ENCODE measurements at places on chromosomes 2 and 18.

DNA sequence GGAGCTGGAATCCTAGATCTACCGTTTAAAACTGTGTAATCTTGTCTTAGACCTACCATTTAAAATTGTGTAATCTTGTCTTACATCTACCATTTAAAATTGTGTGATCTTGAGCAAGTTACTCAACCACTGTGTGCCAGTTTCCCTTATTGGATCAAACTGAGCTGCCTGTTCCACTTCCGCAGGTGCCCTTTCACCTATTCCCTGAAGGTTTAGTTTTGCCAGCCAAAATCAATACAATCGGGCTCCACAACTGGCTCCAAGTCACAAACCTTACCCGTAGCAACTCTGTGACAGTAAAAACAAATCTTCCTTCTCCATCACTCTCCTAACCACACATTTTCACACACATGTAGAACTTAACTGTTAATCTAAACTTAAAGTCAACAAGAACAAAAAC lies 20.1 kb downstream of the DOCK10 start:
- H3K27ac ChIP-seq: no peak overlapping the region
- no peak overlapping the region for H3K4me3 ChIP-seq
- no peak for DNase-seq
- peaks cover 63% of the 10 kb centered on the region for H3K4me1 ChIP-seq

DNA sequence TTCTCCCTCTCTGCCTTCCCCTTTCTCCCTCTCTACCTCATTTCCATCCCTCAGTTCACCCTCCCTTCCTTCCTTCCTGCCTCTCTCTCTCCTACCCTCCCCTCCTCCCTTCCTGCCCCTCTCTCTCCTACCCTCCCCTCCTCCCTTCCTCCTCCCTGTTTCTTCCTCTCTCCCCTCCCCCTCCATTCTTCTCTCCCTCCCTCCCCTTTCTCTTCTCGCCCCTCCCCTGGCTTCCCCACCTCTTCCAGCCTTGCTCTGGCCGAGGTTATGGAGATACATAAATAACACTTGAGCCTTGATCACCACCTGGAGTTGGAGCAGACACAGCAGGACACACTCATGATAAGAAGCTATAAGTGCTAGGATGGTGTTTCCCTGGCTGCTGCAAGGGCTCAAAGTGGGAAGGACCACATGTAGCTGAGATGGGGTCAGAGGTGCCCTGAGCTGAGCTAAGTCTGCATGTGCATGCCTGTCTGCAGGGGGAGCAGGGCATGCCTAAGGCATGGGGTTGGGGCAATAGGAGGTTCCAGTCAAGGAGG lies 326.1 kb upstream of the HS6ST1 start:
- H3K27ac ChIP-seq: no peak overlapping the region
- H3K36me3 ChIP-seq: no peaks in the 10 kb centered on the region
- no peaks in the 10 kb centered on the region for H3K4me1 ChIP-seq
- no peak for DNase-seq

DNA sequence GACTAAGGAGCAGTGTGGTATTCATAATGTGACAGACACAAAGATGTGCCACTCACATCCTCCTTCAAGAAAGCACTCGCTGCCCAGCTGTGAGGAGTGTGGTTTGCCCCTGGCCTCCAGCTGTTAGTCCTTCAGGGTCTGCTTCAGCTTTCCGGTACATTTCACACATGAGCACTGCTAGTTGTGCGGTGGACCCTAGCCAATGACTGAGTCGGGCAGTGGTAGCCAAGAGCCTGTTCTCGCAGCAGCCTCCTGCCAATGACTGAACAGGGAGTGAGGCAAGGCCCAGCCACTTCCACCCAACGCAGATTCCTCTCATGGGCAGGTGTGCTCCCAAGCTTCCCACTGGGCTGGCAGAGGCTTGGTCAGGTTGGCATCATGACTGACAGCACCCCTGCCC lies 254.3 kb downstream of the RBM43 start:
- H3K4me3 ChIP-seq: no peak overlapping the region
- no peak for DNase-seq
- no peaks in the 10 kb centered on the region for H3K36me3 ChIP-seq

DNA sequence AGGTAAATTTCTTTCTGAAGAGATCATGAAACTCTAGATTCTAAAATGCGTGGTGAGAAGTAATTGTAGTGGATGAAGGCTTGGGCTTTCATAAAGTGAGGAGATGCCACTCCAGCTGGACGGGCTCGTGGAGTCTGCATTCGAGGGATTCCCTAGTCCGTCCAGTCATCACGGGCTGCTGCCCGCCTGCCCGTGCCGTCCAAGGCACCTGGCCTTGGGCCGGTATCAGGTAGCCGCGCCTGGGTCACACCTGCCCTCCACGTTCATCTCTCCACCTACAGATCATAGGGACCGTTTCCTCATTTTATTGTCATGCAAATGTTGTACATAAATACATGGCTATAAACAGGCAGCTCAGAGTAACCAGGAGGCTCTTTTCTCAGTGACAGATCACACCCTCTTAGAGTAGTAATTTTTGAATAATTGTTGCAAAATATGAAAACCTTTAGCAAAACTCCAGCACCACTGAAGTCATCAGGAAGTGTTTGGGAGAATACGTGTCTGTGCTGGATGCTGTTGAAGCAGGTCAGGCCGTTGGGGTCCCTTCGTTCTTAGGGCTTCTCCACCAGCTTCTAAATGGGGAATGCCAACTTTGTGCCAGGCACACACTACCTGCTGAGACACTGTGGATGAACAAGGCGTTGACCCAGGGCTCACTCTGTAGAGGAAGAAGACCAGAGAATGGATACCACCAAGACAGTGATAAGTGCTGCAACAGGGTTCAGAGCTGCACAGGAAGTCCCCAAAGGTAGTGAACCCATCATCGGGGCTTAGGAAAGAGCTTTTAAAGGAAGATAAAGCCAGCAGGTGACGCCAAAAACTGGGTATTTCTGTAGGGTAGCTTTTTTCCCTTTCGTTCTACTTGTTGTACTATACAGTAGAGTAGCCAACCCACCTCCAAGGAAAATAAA lies 112.5 kb downstream of the FAM210A start:
- no peaks in the 10 kb centered on the region for H3K27me3 ChIP-seq
- H3K27ac ChIP-seq: peak overlapping the region; percentile 97
- H3K36me3 ChIP-seq: peaks cover 6% of the 10 kb centered on the region
- H3K4me3 ChIP-seq: peak overlapping the region; percentile 94
- peak; percentile 72 for DNase-seq

GRCh38 chr2:124542932-124543640 lies 518.0 kb downstream of the CNTNAP5 start:
- no peaks in the 10 kb centered on the region for H3K4me1 ChIP-seq
- DNase-seq: no peak
- no peak overlapping the region for H3K4me3 ChIP-seq
- no peaks in the 10 kb centered on the region for H3K36me3 ChIP-seq
- H3K27me3 ChIP-seq: no peaks in the 10 kb centered on the region
- H3K27ac ChIP-seq: no peak overlapping the region

DNA sequence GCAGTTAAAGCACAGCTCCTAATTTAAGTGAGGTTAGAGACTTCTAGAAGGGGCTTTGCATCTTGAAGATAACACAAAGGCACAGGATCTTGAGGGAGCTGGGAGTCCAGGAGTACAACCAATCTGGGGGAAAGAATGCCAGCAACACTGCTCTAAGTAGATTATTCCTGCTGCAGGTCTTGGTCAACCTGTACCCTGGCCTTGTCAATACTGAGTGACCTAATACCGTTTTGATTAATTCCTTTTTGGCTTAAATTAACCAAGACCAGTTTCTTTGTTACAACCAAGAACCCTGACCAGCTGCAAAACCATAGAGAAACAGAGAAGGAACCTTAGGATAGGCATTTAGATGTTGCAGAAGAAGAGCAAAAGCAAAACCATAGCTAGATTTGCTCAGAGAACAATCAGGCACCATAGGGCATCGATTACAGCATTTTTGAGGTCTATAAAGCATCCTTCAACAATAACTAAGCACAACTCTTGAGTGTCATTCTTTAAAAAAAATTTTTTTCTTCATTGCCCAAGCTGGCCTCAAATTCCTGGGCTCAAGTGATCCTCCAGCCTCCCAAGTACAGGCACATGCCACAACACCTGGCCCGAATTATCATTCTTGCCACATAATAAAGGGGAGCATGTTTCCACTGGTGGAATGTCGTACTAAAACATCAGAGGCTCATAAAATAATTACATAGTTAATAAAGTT lies 6.3 kb downstream of the STARD7 start:
- H3K27me3 ChIP-seq: no peaks in the 10 kb centered on the region
- DNase-seq: no peak
- peaks cover 43% of the 10 kb centered on the region for H3K36me3 ChIP-seq

Data from activated CD4-positive, alpha-beta T cell treated with anti-CD3 and anti-CD28 coated beads, Interleukin-2, amount 10 ng/mL, durations not matched to agents 24 days and 14 days (primary cell).